ENCODE measurements at places on chromosomes 12 and 14.

GRCh38 chr14:20971705-20972021 is 16.4 kb downstream of the RNASE2 start:
- no peak for DNase-seq

GRCh38 chr12:54337280-54337842 is 12.4 kb downstream of the COPZ1 start:
- peak; percentile 63 for DNase-seq

GRCh38 chr12:53660041-53660440 is 15.8 kb downstream of the ATP5MC2 start:
- DNase-seq: peak; percentile 55

DNA sequence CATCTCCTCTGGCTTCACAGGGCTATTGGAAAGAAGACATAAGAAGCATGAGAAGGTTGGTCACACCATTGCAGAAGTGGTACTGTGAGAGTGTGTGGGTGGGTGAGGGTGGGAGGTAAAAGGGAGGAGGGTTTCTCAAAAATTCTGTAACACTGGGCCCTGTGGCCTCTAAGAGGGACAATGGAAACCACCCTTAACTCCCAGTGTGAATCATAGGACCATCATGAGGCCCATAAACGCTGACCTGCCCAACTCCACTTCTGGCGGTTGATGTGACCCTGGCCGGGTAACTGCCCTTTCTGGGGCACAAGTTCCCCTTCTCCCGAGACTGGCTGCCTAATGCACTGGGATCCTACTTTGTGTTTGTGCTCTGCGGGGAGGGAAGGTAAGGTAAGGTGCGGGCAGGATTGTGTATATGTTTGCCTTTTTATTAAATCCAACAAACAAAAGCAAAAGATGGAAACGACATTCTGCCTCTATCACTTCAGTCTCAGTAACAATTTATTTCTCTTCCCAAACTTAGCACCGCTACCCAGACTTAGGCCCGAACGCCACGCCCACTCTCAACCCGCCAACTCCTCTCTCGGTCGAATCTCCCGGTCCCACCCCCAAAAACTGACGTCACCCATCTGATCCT is 551 bp downstream of the METTL1 start:
- DNase-seq: peak; percentile 97
